ENCODE measurements at places on chromosomes 13 and 19.

GRCh38 chr13:85091631-85092234 is 707.5 kb downstream of the SLITRK6 start:
- no peak for DNase-seq

DNA sequence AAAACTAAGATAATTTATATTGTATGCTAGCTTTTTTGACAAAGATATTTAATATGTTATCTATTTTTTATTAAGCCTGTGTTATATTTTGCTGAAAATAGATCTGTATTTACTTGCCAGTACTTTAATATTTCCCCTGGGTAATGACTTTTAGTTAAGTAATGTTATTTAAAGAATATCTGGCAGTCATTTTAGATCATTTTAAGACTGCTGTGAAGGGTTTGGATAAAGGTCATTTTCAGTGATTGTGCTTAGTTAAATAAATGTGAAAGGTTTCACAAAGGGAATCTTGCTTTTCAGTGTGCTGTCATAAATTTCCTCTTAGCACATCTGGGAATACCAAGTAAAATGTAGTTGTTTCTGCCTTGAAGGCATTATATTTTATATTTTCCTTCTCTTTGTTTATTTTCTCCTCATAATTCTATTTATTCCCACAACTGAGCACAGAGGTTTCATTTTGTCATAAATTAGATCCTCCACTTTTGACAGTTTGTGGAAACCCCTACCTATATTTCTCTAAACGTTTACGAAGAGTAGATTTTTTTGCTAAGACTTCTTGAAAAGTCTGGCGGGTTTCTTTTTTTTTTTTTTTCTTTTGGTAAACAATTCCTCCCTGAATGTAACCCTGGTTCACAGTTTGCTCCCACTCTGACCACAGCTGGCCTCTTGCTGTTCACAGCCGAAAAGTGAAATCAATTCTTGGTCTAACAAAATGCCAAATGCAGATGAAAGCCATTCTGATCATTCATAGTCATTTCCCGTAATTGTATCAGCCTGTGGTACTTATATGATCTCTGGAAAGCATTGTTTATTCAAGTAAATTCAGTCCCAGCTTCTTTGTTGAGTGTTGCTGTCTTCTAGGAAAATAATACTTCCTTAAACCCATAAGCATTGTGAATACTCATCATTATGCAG is 87.8 kb downstream of the MAB21L1 start:
- no peak for DNase-seq

GRCh38 chr19:35533201-35533821 is at the start of gene GAPDHS:
TSS of gene GAPDHS (plus strand) at chr19:35533456. CDS start at chr19:35533528, 72 bp downstream.
- no peak for DNase-seq

DNA sequence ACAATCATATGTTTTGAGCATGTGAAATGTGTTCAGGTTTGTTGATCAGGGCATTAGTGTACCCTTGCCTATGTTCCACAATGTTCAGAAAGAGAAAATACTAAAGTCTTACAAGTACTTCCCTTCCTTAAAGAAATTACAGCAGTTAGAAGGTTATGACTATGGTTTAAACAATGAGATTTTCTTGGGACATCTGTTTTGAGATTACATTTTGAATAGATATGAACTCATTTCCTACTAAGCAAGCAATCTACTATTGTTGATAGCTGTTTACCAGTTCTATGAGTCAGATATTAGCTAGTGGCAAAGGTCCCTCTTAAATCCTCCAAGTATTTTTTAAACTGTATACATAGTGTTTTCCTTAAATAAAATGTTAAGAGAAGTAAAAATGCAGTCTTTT is 241.3 kb downstream of the DACH1 start:
- DNase-seq: no peak

DNA sequence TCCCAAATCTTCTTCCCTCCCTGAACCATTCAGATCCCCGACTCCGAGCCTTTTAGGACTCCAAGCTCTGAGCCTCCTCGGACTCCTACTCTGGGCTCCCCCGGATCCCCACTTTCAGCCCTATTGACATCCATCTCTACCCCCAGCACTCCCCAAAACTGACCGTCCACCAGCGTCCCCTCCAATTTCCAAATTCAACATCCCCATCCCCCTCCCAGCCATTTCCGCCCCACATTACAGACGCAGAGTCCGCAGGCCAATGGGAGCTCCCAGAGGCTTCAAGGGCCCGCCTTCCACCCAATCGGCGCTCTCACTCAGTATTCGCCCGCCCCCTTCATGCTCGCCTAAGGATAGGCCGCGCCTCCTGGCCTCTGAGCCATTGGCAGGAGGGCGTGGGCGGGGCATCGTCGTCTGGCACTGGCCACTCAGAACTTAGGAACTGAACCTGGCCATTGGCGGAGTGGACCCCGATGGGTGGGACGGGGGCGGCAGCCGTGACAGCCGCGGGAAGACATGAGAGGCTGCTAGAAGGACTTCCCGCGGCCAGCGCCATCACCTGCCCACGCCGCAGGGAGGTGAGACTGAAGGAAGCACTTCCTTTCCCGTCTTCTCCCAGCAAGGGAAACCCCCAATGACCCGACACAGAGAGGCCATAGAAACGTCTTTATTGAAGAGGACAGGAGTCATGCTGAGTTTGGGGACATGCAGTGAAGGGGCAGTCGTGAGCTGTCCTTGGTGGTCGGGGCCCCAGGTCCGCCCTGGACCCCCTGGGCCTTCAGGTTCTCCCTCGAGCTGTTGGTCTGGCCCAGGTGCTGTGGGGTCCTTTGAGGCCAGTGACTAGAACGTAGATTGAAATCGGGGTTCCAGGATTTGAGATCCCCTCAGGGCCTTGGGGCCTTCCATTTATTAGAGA is at the start of gene ALKBH6:
TSS of gene ALKBH6 (minus strand) at position 202 of the 913 bp plus-strand sequence. CDS start 816 bp downstream, outside the sequence.
- peak; percentile 99 for DNase-seq

DNA sequence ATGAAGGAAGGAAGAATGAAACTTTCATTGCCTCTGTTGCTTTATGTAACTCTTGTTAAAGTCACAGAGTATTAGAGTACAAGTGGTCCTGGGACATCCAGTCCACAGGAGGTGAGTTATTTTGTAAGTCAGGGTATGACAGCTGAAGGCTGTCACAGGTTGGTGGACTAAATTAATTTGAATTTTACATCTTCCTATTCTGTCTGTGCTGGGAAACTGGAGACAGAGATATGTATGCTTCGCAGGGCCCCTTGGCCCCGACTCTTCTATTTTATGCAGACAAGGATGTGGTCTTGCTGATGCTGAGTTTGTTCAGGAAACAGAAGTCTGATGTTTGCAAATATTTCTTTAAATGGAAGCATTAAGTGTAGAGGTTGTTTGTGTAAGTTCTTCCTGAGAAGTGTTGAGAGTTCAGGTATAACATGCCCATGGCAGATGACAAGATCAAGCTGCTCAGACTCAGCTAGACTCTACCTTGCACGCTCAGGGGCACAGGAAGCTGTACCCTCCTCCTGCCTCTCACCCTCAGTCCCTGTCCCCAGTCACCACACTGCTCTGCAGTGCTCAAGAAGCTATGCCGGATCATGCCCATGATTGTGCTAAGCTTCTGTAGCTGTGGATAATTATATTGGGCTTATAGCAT is 23.4 kb downstream of the RASL11A start:
- no peak for DNase-seq

DNA sequence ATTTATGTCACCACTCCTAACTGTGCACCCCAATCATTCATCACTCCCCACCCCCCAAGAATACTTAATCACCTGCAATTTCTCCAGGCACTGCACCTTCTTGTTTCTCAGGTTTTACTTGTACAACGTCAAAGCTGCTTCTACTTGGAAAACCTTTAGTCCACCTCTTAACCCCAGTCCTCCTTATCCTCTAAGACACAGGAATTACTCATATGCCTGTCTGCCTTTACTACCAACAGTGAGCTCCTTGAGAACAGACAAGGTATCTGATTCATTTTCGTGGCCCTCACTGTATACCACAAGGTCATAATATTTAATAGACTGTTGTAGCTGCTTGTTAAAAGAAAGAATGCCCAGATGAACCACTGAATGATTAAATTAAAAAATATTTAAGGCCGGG is 21.0 kb upstream of the NDFIP2 start:
- DNase-seq: no peak

- DNase-seq: no peak
Measured at GRCh38 chr19:30017172-30017571, 75.1 kb downstream of the URI1 start.

DNA sequence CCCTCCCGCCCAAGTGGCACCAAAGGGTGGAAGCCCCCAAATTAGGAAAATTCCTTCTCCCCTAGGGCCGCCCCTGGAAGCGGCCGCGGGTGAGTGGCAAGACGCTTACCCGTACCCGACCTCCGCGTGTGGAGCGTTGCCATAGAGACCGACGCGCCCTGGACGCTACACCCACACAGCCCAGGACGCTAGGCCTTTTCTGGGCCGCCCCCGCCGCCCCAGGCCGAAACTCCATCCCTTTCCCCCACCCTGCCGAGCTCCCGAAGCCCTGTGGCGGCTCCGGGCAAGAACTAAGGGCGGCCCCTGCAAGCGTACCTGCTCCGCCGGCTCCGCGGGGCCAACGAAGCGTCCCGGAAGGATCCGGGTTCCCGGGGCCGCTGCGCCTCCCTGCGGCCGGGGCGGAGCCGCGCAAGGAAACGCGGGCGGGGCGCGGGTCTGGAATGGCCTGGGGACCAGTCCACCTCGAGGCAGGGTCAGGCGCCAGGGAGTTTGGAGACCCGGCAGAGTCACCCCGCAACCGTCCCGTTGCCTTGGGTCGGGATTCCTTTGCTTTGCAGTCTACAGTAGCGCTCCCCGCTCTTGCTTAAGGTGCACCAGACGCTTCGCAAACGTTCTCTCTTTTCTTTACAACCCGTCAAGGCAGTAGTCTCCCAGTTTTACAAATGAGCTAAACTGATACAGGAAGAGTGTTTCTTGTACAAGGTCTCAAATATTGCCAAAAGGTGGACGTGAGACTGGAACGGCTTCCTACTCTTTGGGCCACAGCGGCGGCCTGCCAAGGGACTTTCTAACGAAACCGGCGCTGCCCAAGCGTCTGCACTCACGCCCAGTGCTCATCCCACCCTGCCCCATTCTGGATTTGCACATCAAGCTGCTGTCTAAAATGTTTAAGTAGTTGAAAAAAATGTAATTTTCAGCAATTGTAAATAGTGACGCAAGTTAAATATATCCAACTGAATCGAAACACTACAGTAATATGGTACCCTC is at the start of gene NEK5:
TSS of gene NEK5 (minus strand) at position 360 of the 987 bp plus-strand sequence. CDS start 1,591 bp downstream, outside the sequence.
- DNase-seq: peak; percentile 58

DNA sequence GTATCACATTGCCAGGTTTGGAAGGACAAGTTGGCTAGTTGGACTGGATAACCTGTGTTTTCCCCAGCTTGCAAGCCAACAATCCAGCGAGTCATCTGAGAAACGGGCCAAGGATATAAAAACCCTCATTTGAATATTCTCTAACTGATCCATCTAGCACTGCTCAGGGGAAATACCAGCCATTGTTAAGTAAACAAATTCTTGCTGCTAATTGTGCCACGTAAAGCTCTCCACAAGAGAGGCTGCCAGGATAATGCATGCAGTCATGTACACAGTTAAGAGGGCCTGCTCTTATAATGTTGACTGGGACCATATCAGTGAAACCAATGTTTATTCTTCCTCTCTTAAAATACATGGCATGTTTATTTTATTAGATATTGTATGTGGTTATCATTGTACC is 663.2 kb upstream of the SGCG start:
- no peak for DNase-seq

GRCh38 chr19:32363175-32363574 is 17.8 kb downstream of the ZNF507 start:
- DNase-seq: no peak

GRCh38 chr13:96473526-96474180 is 383.7 kb downstream of the HS6ST3 start:
- DNase-seq: no peak

GRCh38 chr19:4054441-4055208 is 12.1 kb downstream of the ZBTB7A start:
- no peak for DNase-seq

GRCh38 chr19:29664753-29665214 is 477 bp upstream of the PLEKHF1 start:
- DNase-seq: no peak

- DNase-seq: peak; percentile 79
Measured at GRCh38 chr13:51330791-51331190, 8.7 kb upstream of the SERPINE3 start.

Measured in Kasumi-1 (cell line).